NCI-H774 (cell line): ENCODE measurements at places on chromosomes 6 and 20.

GRCh38 chr6:135183002-135183531 is 2.0 kb downstream of the MYB start:
- peak; percentile 85 for DNase-seq

GRCh38 chr20:8661229-8661952 is 407.5 kb upstream of the PLCB4 start:
- no peak for DNase-seq

- no peak for DNase-seq
Observed at GRCh38 chr20:47785311-47785853, at the start of gene SULF2. Gene SULF2 (minus strand): TSS chr20:47785481. CDS start chr20:47757363, 28,118 bp downstream.

DNA sequence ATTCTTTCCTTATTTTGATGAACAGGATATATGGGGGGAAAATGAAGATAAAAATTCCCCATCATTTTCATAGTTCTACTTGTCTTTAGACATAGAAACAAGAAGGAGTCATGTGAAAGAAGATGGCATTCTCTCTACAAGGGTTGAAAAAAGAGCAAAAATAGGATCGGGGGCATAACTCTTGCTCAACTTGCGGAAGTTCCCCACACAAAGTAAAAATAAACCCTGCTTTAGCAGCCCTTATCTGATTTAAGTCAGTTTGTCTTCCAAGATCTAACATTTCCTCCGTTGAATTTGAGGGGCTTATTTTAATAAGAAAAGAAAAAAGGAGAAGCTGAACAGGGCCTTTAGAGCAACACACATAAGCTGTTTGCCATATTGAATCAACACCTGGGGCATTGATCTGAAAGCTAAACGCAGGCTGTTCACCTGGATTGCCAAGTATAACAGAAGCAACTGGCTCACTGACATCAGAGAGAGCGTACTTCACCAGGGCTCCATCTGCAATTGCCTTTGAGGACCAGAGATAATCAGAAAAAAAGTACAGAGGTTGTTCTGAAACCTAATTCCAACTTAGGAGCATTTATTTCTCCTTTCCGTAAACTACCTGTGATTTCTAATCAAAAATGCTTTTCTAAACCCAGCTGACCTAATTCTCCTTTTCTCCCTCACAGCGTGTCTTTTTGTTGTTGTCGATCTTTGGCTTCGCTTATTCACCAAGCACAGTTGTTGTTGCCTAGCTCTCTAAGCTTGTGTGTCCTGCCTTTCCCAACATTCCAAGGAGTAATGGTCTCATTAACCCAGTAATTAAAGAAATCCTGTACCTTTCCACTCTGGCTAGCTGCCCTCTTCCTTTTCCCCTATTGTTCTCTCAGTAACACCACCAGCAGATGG is 568.0 kb downstream of the KIF16B start:
- DNase-seq: no peak

DNA sequence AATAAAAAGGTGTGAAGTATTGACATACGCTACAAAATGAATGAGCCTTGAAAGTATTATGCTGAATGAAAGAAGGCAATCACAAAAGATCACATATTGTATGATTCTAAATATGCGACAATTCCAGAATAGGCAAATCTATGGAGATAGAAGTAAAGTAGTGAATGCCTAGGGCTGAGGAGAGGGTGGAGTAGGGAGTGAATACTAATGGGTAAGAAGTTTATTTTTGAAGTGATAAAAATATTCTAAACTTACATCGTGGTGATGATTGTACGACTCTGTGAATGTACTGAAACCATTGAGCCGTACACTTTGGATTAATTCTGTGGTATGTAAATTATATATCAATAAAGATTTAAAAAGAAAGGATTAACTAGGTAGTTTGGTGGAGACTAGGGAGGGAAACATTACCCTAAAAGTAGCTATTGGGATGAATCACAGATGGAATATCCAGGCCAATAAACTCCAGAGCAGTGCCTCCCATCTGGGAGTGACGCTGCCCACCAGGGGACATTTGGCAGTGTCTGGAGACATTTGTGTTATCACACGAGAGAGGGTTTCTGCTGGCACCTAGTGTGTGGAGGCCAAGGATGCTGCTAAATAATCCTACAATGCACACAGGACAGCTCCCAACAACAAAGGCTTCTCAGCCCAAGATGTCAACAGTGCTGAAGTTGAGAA is 214.2 kb upstream of the PCSK2 start:
- no peak for DNase-seq

- peak; percentile 36 for DNase-seq
Observed at GRCh38 chr20:62980970-62981369, 25.8 kb downstream of the BHLHE23 start.

DNA sequence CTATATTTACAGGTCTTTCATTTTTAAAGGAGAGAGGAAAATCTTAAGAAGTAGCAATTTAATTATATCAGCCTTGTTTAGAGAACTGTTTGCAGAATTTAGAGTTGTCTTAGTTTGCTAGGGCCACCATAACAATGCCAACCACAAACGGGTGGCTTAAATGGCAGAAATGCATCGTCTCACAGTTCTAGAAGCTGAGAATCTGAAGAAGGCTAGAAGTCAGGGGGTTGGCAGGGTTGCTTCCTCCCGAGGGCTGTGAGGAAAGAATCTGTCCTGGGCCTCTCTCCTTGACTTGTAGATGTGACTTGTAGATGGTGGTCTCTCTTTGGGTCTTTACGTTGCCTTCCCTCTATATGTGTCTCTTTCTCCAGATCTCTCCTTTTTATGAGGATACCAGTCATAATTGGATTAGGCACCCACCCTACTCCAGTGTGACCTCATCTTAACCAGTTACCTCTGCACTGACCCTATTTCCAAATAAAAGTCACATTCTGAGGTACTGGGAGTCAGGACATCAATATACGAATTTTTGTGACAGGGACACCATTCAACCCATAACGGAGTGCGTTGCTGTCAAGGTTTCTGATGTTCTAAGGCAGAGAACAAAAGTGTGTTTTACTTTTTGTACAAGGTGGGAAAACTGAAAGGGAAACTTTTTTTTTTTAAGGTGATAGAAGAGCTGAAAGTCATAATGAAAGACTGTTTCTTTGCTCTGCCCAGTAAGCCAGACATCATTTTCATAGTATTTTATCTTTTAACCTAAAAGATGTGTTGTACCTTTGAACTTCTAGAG is 84.4 kb downstream of the SAMD3 start:
- DNase-seq: no peak

DNA sequence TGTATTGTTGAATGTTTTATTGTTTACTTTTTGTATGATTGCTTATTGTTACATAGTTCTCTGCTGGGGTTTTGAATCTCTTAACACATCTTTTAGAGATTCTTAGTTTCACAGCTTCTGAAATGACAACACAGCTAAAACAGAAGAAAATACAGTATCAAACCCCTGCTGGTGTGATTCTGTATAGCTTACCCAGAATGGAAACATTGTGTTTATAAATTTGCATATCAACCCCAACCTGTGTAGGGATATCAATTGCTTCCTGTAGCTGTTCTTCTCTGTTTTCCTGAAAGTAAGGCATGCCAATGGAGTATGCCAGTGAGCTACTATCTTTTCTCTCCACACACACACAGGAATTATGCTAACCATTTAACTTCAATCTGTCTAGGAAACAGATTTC is 64.3 kb upstream of the ID4 start:
- DNase-seq: no peak

DNA sequence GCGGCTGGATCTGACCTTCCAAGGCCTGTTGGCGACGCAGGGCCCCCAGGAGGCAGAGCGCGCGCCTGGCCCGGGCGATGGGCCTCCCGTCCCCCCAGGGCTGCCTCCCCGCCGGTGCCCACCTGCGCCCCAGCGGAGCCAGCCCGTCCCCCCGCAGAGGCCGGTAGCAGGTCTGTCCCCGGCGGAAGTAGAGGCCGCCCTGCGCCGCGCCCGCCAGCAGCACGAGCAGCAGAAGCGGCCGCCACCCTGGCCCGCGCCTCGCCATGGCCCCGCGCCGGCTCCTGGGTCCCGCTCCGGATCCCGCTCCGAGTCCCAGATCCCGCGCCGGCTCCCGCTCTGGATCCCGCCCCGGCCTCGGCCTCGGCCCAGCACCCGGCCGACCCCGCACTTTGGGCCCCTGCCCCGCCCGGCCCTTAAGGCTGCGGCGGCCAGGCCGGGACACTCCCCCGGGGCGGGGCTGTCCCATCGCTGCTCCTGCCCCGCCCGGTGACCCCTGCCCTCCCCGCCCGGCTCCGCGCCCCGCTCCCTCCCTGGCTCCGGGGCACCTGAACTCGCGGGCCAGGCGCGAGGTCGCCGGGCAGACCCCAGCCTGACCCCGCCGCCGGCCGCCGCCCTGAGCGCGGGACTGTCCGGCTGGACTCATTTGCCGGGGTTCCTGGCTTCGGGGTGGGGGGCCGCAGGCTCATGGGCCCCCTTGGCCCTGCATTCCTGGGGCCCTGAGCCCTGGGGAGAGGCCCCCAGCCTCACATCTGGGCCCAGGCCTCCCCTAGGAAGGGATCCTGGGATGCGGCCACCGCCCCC is at the start of gene CTSZ:
CTSZ (minus strand) TSS at position 391 of the 801 bp plus-strand sequence; CDS start at position 265, 126 bp downstream.
- DNase-seq: no peak

- peak; percentile 36 for DNase-seq
Observed at GRCh38 chr20:33127422-33128097, 40.4 kb upstream of the BPIFA2 start.

DNA sequence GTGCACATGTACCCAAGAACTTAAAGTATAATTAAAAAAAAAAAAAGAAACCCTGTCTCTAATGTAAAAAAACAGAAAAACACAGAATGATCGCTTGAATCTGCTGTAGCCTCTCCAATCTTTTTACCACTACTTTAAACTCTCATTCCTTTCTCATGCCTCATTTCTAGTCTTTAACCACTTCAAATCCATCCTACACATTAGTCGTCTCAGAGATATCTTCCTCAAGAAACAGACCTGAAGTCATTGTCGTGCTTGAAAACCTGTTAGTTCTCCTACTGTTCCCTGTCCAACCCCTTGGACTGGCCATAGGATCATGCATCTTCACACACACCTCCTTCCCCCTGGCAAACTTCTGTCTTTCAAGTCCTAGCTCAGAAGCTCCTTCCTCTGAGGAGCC is 112.1 kb upstream of the BCLAF1 start:
- DNase-seq: no peak

- DNase-seq: peak; percentile 61
Observed at GRCh38 chr6:75296811-75297779, 12.5 kb upstream of the TMEM30A start.

- no peak for DNase-seq
Observed at GRCh38 chr6:125729983-125730382, 19.4 kb upstream of the HEY2 start.

- DNase-seq: no peak
Observed at GRCh38 chr20:41111578-41111951, 25.8 kb upstream of the PLCG1 start.

- DNase-seq: no peak
Observed at GRCh38 chr6:5179917-5180316, 80.8 kb downstream of the LYRM4 start.

GRCh38 chr6:7758456-7758855 is 32.6 kb downstream of the BMP6 start:
- no peak for DNase-seq

DNA sequence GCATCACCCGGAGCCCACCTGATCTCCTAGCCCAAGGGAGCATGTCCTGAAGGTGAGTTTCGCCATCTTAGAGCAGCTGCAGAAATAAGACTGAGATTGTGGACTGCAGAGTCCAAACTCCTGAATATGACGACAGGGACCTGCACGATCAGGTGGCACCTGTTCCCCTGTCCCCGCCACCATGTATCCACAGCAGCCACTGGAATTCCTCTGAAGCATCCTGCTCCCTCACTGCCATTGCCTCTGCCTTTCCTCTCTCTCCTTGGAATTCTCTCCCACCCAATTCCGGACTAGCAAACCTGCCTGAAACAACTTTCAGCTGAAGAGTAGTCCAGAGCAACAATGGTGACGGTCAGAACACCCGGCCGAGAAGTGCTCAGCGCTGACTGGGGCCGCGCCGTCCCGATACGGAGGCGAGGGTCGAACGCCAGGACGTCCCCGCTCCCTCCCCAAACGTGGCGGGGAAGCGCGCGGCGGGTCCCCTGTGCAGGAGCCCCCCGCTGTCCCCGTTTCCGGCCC is 694 bp upstream of the FAM120B start:
- no peak for DNase-seq

DNA sequence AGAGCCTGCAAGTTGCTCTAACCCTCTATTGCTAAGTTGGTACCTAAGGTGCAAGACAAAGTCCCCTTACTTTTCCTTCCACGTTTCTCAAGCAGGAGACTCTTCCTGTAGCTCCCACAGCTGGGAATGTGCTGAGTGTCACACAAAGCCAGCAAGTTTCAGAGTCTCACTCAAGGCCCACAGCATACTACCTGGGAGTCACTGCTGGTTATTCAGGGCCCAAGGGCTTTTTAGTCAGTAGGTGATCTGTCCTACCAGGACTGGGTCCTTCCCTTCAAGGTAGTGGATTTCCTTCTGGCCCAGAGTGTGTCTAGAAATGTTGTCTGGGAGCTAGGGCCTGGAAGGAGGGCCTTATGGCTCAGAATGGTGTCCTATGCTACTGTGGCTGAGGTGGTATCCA is 261.9 kb upstream of the CITED2 start:
- no peak for DNase-seq

- no peak for DNase-seq
Observed at GRCh38 chr6:34583861-34584604, 27.9 kb upstream of the SPDEF start.

GRCh38 chr6:109456111-109456583 is 575 bp upstream of the MICAL1 start:
- peak; percentile 70 for DNase-seq

GRCh38 chr6:71533939-71534379 is 245.3 kb downstream of the OGFRL1 start:
- no peak for DNase-seq

- DNase-seq: no peak
Observed at GRCh38 chr6:152063170-152063921, 255.9 kb downstream of the ESR1 start.

DNA sequence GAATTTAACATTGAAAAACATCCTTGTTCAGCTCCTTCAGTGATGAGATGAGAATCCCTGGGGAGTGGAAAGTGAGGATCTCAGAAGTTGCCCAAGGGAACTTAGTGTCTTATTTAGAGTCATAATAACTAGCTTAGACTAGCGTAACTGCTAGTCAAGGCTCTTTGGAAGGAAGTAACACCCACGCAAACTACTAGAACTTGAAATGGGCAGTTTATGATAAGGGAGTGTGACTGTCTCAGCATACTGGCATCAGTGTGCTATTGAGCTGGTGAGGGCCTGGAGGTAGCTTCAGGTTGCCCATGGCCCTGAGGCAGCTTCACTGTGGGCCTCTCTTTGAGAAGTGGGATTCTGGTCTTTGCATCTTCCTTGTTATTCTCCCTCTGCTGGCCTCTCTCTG is 40.1 kb downstream of the SLX4IP start:
- DNase-seq: no peak

GRCh38 chr6:89269981-89270380 is 45.1 kb downstream of the GABRR2 start:
- DNase-seq: no peak

GRCh38 chr20:58109126-58109880 is 119.2 kb downstream of the ANKRD60 start:
- no peak for DNase-seq
